Mesenteric fat pad (tissue), 1 donor: ENCODE measurements at places on chromosomes 5 and 9. TPM values are rescaled to one million over a fixed set of nuclear protein-coding genes. Genes with fewer than 3 reads are reported as not detected.

The NR2F1-AS1 gene
- total RNA-seq, result 23.2 TPM

The TRPM3 gene
- total RNA-seq, result 0.48 TPM

The ANKRD55 gene
- not detected for total RNA-seq

The MORN5 gene
- total RNA-seq, result not detected

The ZBED3 gene
- 21.6 TPM for total RNA-seq

The LAMC3 gene
- 4.8 TPM for total RNA-seq

The ZNF189 gene
- total RNA-seq, result 21.6 TPM

The KDM4C gene
- 33.7 TPM for total RNA-seq

The CARD6 gene
- total RNA-seq, result 19.5 TPM

The LCN15 gene
- total RNA-seq, result 0.32 TPM

The FOXD4 gene
- total RNA-seq, result 0.32 TPM
